Amygdala (tissue), 56 donors: ENCODE measurements at places on chromosomes 6 and 20.

DNA sequence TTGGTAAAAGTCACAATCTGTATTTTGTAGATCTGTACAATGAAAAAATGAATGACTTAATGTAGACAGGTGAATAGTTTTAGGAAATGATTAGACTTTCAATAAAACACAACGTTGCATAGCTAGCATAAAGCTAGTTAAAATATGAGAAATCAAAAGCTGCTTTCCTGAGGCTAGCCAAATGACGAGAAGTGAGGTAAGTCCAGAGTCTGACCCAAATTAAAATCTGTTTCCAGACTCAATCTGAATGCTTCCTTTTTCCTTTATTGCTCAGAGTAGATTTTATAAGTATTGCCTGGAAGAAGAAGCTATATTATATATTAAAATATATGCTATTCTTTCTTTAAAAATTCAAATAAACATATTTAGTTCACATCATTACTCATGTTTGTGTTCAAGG lies 615.4 kb downstream of the CD109 start:
- DNase-seq: no peak

DNA sequence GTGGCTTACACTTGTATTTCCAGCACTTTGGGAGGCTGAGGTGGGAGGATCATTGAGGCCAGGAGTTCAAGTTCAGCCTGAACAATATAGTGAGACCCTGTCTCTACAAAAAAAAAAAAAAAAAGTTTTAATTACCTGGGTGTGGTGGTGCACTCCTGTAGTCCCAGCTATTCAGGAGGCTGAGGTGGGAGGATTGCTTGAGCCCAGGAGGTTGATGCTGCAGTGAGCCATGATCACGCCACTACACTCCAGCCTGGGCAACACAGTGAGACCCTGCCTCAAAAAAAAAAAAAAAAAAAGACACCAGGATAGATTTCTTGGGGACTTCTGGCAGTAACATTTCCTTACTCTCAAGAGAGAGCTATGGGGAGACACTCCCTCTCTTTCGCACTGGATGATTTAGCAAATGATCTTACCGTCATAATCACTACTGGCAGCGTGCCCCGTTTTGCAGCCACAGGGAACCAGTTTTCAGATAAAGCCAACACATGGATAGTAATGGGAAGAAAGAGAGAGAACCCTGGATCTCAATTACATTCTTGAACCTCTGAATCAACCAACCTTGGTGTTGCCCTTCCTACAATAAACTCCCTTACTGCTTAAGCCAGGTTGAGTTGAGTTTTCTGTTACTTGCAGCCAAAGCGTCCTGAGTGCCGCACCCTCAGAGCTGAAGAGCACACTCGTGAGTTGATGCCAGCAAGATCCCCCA lies 18.1 kb upstream of the PTPN1 start:
- DNase-seq: no peak

- no peak for DNase-seq
These were observed 1192.4 kb upstream of the CITED2 start for GRCh38 chr6:140566781-140567277.

- no peak for DNase-seq
These were observed 5.7 kb downstream of the TMEM151B start for GRCh38 chr6:44275749-44276648.

DNA sequence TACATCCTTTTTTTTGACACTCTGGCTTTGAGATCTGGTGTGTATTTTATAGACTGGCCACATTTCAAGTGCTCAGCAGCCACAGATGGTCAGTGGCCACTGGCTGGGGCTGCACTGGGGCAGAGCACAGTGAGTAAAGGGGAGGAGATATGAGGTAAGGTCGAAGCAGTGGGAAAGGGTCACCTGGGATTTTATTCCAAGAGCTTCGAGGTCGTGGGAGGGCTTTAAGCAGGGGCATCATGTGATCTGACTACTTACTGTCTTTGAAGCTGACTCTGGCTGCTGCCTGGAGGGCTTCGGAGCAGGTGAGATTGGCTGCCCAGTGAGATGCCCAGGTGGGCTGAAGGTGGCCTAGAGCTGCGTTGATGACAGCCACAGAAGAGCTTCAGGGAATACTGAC lies 6.7 kb downstream of the C20orf203 start:
- DNase-seq: no peak
